ENCODE measurements at places on chromosomes 6 and 20.
A peak's percentile ranks its signal among the peaks of the same experiment; 100 is the strongest.

DNA sequence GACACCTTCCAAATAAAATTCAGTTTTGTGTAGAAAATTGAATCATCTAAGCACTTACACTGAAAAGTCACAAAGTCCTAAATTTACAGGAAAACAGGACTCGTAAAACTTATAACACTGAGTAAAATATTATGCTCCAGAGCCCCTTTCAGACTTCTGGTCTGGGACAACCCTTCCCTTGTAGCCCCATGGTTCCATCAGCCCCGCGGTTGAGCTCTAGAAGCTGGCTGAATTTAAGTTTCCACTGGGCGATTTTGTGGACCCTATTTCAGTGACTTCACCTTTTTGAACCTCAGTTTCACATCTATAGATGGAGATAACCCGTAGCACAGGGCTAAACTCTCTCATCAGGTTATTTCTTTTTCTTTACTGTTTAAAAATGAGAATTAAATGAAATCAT, 117.7 kb upstream of the BACH2 start:
- H3K27ac ChIP-seq: no peak overlapping the region
- no peaks in the 10 kb centered on the region for H3K36me3 ChIP-seq
- H3K4me3 ChIP-seq: no peak overlapping the region
- no peak for DNase-seq
- no peaks in the 10 kb centered on the region for H3K27me3 ChIP-seq

DNA sequence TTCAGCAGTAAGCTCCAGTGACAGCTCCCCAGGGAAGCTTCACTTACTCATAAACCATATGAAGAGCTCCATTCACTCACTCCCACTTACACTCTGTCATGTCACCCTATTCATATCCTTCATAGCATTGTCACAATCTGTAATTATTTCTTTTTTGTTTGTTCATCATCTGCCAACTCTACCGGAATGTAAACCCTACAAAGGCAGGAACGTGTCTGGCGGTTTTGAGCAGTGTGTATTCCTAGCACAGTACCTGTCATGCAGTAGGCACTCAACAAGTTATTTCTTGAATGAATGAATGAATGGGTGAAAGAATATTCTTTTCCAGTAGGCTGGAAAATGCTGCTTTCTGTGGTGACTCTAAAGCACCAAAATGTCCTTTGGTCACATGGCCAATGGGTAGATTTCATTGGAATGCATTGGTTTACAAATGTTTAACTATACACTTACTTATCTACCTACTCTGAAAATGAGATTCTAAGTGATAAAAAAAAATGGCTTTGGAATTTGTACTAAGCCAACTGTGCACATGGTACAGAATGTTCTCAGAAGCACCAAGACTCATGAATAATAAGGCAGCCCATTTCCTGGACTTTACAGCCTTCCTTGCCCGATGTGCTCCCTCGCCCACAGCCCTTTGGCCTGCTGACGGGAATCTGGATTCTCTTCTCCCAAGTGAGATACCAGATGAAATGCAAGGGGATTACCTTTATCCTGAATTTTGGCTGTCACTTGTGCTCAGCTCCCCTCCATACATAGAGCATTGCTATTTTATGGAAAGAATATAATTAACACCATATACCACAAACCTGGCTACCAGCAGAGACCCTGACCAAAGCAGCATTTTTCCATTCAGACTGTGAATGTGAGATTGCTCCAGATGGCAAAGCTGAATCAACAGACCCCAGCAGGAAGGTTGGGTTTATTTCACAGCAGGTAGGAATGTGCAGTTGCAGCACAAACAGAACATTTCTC, 273.3 kb downstream of the ALDH8A1 start:
- no peak overlapping the region for H3K27ac ChIP-seq
- H3K36me3 ChIP-seq: no peaks in the 10 kb centered on the region
- H3K27me3 ChIP-seq: no peaks in the 10 kb centered on the region
- DNase-seq: no peak
- no peaks in the 10 kb centered on the region for H3K4me1 ChIP-seq

- no peaks in the 10 kb centered on the region for H3K27me3 ChIP-seq
- H3K27ac ChIP-seq: peak overlapping the region; percentile 50
- peaks cover 77% of the 10 kb centered on the region for H3K4me1 ChIP-seq
- H3K36me3 ChIP-seq: peaks cover 24% of the 10 kb centered on the region
Observed at GRCh38 chr6:137870744-137871247, 3.7 kb downstream of the TNFAIP3 start.

DNA sequence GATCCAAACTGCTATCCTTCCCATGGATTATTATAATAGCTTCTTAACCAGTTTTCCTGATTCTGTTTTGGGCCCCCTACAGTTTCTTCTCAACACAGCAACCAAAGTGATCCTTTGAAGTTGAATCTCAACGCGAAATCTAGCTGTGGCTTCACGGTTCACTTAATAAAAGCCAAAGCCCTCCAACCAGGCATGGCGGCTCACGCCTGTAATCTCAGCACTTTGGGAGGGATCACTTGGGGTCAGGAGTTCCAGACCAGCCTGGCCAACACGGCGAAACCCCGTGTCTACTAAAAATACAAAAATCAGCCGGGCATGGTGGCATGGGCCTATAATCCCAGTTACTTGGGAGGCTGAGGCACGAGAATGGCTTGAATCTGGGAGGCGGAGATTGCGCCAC, 3.3 kb downstream of the RMND1 start:
- no peaks in the 10 kb centered on the region for H3K27me3 ChIP-seq
- no peak overlapping the region for H3K4me3 ChIP-seq
- peaks cover 6% of the 10 kb centered on the region for H3K36me3 ChIP-seq
- peaks cover 45% of the 10 kb centered on the region for H3K4me1 ChIP-seq
- H3K27ac ChIP-seq: no peak overlapping the region

- no peaks in the 10 kb centered on the region for H3K36me3 ChIP-seq
- no peak overlapping the region for H3K4me3 ChIP-seq
- no peaks in the 10 kb centered on the region for H3K27me3 ChIP-seq
- H3K27ac ChIP-seq: peak overlapping the region; percentile 24
- no peak for DNase-seq
Observed at GRCh38 chr20:58596750-58597248, 54.3 kb upstream of the STX16 start.

- no peak for DNase-seq
- peak overlapping the region; percentile 76 for H3K4me3 ChIP-seq
- H3K4me1 ChIP-seq: peaks cover 21% of the 10 kb centered on the region
- H3K27ac ChIP-seq: no peak overlapping the region
Observed at GRCh38 chr6:136249336-136249735, 775 bp downstream of the MTFR2 start.

DNA sequence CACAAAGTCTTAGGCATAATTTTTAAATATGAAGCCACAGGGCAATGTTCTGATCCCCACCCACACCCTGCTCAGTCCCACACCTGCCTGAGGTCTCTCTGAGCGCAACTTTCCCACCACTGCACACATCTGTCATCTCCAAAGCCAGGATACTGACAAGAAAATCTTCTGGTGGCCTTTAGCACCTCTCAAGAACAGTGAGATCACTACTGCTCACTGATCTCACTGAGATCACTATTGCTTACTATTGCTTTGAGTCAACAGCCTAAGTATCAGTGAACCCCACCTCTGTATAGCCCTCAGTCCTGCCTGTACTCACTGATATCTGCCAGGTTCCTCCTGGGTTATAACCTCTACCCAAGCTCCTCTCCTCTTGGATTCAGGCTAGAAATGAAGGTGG, 6.4 kb downstream of the TNFRSF21 start:
- H3K27ac ChIP-seq: no peak overlapping the region
- H3K36me3 ChIP-seq: no peaks in the 10 kb centered on the region
- DNase-seq: no peak
- no peak overlapping the region for H3K4me3 ChIP-seq
- H3K27me3 ChIP-seq: peaks cover 3% of the 10 kb centered on the region

- H3K27me3 ChIP-seq: peaks cover 12% of the 10 kb centered on the region
- H3K27ac ChIP-seq: peak overlapping the region; percentile 78
Observed at GRCh38 chr6:25278261-25278913, 787 bp upstream of the CARMIL1 start.

DNA sequence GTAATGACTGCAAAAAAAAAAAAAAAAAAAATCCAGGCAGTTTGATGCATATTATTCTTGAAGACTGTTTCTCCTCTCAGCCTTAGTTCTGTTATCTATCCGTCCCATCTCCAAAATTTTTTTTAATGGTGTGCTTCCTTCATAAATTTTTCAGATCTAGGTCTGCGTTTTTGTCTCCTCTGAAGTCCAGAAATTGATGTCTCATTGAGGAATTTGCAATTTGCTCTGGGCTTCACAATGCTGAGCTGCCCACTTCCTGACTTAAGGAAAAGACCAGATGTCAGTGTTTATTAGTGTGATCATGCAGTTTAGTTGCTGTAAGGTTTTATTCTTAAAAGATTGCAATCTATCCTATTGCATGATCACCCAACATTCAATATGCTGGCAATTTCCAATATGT, 297.6 kb downstream of the ZNF217 start:
- H3K27me3 ChIP-seq: no peaks in the 10 kb centered on the region
- no peak for DNase-seq
- no peaks in the 10 kb centered on the region for H3K36me3 ChIP-seq
- no peaks in the 10 kb centered on the region for H3K4me1 ChIP-seq
- no peak overlapping the region for H3K4me3 ChIP-seq

- no peak overlapping the region for H3K27ac ChIP-seq
- H3K36me3 ChIP-seq: no peaks in the 10 kb centered on the region
- H3K4me1 ChIP-seq: no peaks in the 10 kb centered on the region
- H3K4me3 ChIP-seq: no peak overlapping the region
Observed at GRCh38 chr20:53722515-53723036, 128.9 kb upstream of the ZNF217 start.

DNA sequence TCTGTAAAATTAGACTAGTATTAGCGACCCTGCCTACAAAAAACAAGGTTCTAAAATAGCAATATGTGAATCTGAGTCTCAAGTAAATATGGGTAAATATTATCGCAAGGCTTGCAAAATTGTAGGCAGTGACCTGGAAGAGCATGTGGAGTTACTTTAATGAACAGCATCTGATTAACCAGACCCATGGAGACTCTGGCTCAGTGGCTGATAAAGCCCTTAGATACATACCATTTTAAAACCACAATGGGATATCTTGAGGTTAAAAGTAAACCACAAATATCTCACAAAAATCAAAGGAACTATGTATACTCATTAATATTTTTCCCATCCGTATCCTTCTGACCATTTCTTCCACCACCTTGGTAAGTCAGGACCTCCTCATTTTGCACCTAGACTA, 187.0 kb downstream of the MTFR2 start:
- no peaks in the 10 kb centered on the region for H3K27me3 ChIP-seq
- H3K27ac ChIP-seq: no peak overlapping the region
- H3K4me1 ChIP-seq: peaks cover 10% of the 10 kb centered on the region
- DNase-seq: no peak
- no peak overlapping the region for H3K4me3 ChIP-seq

GRCh38 chr6:7841781-7842468, 68.7 kb downstream of the TXNDC5 start:
- no peak overlapping the region for H3K4me3 ChIP-seq
- H3K27me3 ChIP-seq: no peaks in the 10 kb centered on the region
- H3K27ac ChIP-seq: no peak overlapping the region
- no peaks in the 10 kb centered on the region for H3K4me1 ChIP-seq
- DNase-seq: no peak

DNA sequence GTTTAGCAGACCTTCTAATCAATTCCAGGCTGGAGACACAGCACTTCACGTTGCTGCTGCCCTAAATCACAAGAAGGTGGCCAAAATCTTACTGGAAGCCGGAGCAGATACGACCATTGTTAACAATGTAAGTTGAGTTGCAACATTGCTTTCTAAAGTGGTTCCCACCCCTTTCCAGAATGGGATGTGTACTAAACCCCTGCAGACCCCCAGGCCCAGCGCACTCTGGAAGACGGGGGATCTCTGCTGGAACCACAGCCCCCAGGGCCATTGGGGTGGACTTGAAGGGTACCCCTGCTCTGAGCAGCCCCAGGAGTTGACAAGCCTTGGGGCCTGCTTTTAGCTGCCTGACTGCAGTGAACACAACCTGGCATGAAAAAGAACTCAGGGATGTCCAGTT, 22.0 kb downstream of the LYRM2 start:
- H3K27ac ChIP-seq: no peak overlapping the region
- DNase-seq: no peak
- no peak overlapping the region for H3K4me3 ChIP-seq
- no peaks in the 10 kb centered on the region for H3K27me3 ChIP-seq
- peaks cover 9% of the 10 kb centered on the region for H3K36me3 ChIP-seq

- H3K4me1 ChIP-seq: no peaks in the 10 kb centered on the region
- H3K36me3 ChIP-seq: no peaks in the 10 kb centered on the region
- no peak overlapping the region for H3K27ac ChIP-seq
Observed at GRCh38 chr6:44020664-44021425, 106.4 kb downstream of the MRPL14 start.

DNA sequence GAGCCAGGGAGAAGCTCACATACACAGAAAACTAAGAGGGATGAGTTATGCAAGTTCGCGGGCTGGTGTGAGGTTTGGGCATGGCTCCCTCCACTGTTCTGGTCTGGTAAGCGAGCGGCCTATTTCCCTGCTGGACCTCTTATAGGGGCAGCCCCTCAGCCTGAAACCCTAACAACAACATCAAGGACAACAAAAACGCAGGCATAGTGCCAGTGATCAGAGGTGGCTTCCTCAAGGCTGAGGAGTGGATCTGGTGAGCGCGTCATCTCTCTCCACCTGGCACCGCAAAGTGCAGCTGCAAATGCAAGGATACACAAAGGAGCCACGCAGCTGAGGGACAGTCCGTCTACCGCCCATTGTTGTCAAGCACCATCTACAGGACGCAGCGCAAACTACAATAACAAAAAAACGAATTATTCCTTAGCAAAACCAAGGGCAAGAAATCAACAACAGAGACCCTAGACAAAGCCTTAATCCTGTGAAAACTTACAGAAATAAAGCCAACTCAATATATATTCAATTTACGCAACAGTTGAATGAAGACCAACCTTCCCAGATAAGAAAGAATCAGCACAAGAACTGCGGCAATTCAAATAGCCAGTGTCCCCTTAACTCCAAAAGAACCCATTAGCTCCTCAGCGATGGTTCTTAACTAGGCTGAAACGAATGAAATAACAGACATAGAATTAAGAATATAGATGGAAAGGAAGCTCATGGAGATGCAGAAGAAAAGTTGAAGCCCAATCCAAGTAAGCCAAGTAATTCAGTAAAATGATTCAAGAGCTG, 9.2 kb upstream of the DEFB110 start:
- H3K4me3 ChIP-seq: no peak overlapping the region
- no peaks in the 10 kb centered on the region for H3K36me3 ChIP-seq
- no peaks in the 10 kb centered on the region for H3K4me1 ChIP-seq

DNA sequence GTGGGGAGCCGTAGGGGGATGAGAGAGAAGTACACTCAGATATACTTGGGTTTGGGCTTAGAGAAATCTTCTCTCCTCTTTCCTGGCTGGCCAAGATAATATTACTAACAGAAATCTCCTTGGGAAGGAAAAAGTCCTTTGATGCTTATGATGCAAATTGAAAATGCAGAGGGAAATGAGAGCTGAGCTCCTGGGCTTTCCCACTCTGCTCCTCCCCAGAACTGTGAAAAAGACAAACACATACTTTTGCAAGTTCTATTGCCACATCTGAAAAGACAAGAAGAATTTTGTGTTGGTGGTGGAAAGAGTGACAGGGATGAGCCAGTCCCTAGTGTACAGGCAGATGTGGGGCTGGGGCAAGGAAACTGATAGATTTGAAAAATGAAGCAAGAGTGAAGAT, 185.9 kb downstream of the ANKRD60 start:
- H3K4me1 ChIP-seq: no peaks in the 10 kb centered on the region
- no peak overlapping the region for H3K27ac ChIP-seq
- H3K36me3 ChIP-seq: no peaks in the 10 kb centered on the region
- H3K4me3 ChIP-seq: no peak overlapping the region
- no peak for DNase-seq

All from lower lobe of right lung (tissue), 2 donors.